ENCODE measurements at places on chromosomes 3 and 15.

- DNase-seq, result no peak
Measured at GRCh38 chr15:37771465-37771864, 163.0 kb upstream of the TMCO5A start.

GRCh38 chr15:90161950-90162361 is 39.2 kb upstream of the SEMA4B start:
- no peak for DNase-seq

DNA sequence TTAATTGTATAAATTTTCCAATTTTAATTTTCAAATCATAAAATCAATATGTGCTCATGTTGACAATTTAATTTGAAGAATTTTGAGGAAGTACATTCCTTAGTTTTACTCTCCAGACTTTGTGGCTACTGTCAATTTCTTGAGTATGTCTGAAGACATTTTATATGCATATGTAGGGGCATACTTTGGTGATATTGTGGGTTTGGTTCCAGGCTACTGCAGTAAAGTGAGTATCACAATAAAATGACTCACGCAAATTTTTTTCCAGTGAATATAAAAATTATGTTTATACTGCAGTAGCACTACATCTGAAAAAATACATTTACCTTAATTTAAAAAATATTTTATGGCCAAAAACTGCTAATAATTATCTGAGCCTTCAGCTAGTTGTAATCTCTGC is 123.2 kb upstream of the PLCL2 start:
- no peak for DNase-seq

DNA sequence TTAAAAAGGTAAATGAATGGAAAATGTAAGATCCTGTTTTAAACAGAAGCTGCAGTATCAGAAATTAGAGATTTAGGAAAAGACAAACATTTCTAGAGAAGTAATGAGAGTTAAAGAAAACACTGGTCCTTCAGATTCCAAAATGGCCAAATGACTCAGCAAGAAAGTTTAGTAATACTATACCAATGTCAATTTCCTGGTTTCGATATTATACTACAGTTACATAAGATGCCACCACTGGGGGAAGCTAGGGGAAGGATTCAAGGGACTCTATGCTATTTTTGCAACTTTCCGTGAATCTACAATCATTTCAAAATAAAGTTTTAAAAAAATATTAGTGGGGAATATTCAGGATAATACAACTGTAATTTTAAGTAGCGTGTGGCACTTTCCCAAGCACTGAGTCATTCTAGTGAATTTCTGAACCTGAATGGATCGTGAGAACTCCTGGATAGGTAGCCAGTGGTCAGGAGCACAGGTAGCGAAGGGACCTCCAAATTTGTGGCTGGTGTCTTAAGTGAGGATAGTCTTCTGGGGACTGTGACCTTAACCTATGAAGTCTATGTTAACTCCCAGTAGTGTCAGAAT is 37.6 kb downstream of the TMCC1 start:
- DNase-seq, result no peak

DNA sequence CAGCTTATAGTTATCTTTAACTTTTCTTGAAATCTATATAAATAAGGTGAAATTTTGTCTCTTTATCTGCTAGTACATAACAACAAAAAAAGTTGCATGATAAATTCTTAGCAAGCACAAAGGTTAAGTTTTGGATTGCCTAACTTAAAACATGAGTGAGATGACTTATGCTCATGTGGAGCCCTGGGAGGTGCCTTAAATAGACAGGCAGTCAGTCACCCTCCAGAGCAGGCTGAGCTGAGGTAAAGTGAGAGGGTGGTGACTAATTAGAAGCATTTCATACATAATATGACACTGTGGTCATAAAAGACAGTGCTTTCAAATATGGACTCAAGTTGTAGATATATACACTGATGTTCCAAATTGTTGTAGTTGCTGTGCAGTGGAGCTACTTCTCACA is 14.6 kb upstream of the MME start:
- no peak for DNase-seq

- DNase-seq, result no peak
Measured at GRCh38 chr15:76334438-76335306, 1.9 kb upstream of the ISL2 start.

GRCh38 chr3:148006508-148006907 is 597.3 kb downstream of the ZIC1 start:
- no peak for DNase-seq

DNA sequence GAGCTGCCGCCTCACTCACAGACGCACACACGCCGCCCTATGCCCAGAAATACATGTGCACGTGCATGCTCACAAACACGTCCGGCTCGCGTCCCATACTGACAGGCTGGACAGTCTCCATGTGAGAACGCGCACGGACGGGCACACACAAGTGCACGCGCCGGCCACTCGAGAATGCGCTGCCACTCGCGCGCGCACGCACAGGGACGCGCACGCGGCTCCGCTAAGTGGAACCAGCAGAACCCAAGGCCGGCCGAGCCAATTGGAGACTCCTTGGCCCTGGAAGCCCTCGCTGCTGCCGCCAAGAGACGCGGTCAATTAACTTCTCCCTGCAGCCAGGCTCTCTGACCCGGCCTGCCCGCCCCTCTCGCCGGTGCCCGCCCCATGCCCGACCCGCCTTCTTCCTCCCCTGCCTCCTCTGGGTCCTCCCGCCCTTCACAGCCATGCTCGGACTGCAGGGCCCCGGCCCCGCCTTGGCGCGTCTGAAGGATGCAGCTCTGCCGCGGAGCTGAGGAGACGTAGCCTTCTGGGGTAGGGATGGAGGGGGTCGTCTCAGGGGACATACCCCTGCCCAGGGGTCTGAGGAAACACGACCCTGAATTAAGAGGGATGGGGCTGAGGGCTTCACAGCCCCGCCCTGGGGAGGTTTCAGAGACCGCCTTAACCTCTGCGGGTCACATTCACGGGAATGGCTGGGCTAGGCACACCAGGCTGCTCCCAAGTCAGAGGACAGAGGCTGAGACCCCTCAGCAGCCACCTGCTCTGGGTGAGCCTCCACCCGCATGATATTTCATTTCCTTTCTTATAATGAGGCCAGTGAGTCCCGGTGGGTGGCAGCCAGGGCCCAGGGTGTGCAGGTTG is 15.0 kb downstream of the PTH1R start:
- peak; percentile 61 for DNase-seq

- no peak for DNase-seq
Measured at GRCh38 chr3:123623346-123623880, 38.6 kb upstream of the HACD2 start.

DNA sequence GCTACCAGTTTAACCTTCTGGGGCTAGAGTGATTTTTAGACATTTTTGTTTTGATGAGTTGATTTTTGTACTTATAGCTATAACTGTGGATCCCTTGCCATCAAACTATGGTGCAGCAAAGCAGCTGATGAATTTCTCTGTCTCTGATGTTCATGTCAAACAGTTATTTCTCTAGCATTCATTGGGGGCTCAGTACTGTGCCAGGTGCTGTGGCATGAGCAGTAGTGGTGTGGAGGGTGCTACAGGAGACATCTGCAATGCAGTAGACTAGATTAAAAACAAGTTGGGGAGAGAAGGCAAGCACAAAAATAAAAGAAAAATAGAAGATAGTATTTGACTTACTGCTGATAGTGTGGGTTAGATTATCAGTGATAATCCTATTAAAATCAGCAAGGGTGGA is 95.3 kb downstream of the AKAP13 start:
- DNase-seq, result no peak

Measured in left colon (tissue), 2 donors.